Thymus (tissue), 14 donors: ENCODE measurements at places on chromosomes 7 and 10. TPM values are rescaled to one million over a fixed set of nuclear protein-coding genes. Genes with fewer than 3 reads are reported as not detected.

Gene ITGB8
- 2.3 TPM for total RNA-seq

- no peak for DNase-seq
Measured at GRCh38 chr10:20486791-20487190, 410.3 kb downstream of the NEBL start.

Gene ZNF488
- 0.24 TPM for total RNA-seq

Gene SH2D4B
- 0.09 TPM for total RNA-seq

Gene FFAR4
- total RNA-seq, result 0.14 TPM

DNA sequence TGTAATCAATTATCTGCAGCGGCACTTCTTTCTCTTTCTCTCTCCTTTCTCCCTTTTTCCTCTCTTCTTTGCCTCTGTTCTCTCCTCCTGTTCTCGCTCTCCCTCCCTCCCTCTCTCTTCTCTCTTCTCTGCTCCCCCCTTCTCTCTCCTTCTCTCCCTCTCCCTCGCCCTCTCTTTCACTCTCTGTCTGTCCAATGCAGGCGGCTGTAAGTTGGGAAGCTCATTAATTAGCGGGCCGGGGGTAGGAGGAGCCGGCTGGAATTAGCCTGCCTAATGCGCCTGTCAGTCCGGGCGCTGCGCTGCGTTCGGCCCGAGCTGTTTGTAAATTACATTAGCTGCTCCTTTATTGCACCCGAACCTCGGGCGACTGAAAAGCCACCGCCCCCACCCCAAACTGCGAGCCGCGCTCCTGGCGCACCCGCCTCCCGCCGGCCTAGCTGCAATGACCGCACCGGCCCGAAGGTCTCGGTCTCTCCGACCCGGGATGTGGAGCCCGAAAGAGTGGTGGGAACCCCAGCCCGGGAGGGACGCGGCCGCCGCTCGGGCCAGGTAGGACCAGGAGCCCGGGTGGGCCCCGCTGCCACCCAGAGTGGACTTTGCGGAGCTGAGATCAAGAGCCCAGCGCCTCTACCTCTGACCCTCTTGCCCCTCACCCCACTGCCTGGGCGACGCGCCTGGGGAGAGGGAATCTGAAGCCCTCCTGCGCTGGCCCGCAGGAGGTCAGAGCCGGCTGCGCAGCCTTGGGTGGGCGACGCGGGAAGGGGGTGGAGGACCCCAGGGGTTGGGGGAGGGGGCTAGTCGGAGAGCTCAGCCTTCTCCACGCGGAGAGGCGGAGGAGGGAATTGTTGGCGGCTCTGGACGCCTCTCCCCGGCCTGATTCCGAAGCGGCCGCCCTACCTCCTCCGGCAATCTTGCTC lies at the start of gene LBX1:
TSS of gene LBX1 (minus strand) at position 198 of the 917 bp plus-strand sequence. CDS start 648 bp downstream, outside the sequence.
- no peak for DNase-seq

- DNase-seq, result no peak
Measured at GRCh38 chr10:29765330-29765729, 130.6 kb upstream of the SVIL start.

GRCh38 chr7:55108818-55109217 lies 90.0 kb downstream of the EGFR start:
- no peak for DNase-seq

Gene KEL
- 2.7 TPM for total RNA-seq

Gene DYNC1I1
- 2.5 TPM for total RNA-seq

Gene PCGF5
- total RNA-seq, result 37.5 TPM

- DNase-seq, result no peak
Measured at GRCh38 chr10:80487791-80488538, 33.9 kb downstream of the TSPAN14 start.

Gene CALHM3
- total RNA-seq, result 0.09 TPM

DNA sequence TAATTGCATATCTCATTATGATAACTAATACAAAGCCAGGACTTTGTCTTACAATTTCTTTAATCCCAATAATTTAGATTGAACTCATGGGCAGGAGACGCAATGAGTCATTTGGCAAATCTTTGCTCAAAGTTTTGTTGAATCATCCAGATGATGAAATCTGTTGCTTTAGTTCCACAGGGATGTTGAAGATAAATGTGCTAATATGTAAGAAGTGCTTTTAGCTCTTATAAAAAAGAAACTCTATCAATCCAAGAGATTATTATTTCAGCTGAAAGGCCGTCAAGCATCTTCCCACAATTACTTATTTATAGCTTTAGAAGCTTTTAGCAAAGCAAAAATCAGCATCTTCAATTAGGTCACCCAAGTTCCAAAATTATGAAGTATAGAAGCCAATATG lies 36.8 kb upstream of the ANK3 start:
- no peak for DNase-seq

Gene VSTM2A
- total RNA-seq, result not detected

Gene HOXA10
- 1.1 TPM for total RNA-seq

DNA sequence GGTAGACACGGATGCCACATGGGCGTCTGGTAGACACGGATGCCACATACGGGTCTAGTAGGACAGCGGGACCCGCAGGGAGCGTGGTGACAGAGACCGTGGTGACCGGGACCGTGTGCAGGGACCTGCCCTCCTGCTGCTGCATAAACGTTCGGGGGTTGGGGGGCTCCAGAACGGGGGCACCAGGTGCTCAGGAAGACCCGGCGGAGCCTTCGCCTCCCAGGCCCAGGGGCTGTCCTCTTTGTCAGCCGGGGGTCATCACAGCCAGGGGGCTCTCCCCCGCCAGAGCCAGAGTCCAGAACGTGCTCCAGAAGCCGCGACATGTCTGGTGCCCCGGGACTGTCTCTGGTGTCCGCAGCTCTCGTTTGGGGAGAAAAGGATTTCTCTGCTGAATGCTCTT lies 69.2 kb upstream of the ADGRA1 start:
- DNase-seq, result no peak

Gene TLX1
- 0.05 TPM for total RNA-seq

Gene VAX1
- not detected for total RNA-seq

GRCh38 chr10:117547016-117547715 lies 4.6 kb downstream of the EMX2 start:
- DNase-seq, result no peak

DNA sequence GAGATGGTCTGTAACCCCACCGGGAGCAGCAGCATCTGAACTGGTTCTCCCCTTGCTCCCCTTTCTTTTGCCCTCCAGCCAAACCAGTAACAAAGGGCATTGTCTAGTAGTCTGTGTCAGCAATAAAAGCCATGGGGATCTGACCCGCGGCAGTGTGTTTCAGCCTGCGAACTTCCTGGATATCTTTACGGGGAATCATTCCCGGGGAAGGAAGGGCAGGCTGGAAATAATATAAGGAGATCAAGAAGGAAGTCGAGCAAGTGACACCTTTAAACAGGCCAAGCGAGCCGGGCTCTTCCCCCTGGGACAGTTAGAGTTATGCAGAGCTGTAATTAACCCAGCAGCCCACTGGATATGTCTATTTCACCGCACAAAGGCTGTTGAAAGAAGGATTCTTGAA lies 661.2 kb upstream of the GALNT17 start:
- DNase-seq, result no peak

Gene HSPA12A
- total RNA-seq, result 1.7 TPM

DNA sequence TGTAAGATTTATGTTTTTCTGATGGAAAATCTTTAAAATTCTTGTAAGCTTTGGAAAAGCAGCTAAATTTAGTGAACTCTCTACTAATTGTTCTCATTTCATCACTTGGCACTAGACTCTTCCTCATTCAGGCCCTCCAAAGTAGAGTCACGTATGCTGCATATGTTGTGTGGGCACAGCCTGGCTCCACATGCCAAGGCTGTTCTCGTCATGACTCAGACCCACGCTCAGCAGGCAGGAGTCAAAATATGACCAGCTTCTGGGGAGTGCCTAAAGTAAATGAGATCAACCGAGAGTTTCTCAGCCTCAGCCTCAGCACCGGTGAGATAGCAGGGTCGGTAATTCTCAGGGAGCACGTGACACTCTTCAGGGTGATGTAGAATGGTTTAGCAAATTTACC lies 1672.9 kb downstream of the REEP3 start:
- no peak for DNase-seq

- no peak for DNase-seq
Measured at GRCh38 chr10:105148456-105148855, 507.4 kb downstream of the SORCS3 start.

DNA sequence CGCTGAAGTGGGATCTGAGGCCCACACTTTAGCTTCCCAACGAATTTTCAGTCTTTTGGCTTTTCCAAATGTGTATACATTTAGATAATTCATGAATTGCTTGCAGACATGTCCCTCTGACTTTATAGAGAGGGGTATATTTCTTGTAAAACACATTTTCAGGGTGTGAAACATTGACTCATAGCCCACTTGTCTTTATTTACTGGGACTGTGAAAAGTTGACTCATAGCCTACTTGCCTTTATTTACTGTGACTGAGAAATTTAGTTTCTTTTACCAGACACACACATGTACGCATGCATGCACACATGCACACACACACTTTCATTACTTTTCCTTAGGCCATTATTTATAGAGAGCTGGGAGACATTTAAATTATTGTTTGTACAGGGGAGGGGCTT lies 79.1 kb downstream of the VTI1A start:
- no peak for DNase-seq

- no peak for DNase-seq
Measured at GRCh38 chr10:470339-471003, 219.0 kb downstream of the DIP2C start.

- no peak for DNase-seq
Measured at GRCh38 chr7:45417268-45417667, 156.9 kb upstream of the ADCY1 start.

- DNase-seq, result no peak
Measured at GRCh38 chr7:135537453-135537852, 20.3 kb upstream of the NUP205 start.

DNA sequence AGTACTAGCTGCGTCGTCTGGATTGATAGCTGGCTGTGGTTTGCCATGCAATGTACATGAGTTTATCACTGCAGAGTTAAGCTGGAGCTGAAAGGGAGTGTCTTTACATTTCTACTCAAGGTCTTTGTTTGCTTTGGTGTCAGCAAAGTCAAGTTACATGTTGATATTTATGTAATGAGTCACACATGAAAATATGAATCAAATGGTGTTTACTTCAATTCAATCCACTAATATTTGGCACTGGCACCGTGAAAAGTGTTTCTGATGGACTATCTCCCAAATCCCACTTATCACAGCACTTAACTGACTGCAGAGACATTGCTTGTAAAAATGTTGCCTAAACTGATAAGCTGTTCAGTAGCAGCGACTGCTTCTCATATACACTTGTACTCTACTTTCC lies 395.9 kb downstream of the TFEC start:
- no peak for DNase-seq

- DNase-seq, result no peak
Measured at GRCh38 chr7:54857294-54857693, 98.3 kb upstream of the SEC61G start.

DNA sequence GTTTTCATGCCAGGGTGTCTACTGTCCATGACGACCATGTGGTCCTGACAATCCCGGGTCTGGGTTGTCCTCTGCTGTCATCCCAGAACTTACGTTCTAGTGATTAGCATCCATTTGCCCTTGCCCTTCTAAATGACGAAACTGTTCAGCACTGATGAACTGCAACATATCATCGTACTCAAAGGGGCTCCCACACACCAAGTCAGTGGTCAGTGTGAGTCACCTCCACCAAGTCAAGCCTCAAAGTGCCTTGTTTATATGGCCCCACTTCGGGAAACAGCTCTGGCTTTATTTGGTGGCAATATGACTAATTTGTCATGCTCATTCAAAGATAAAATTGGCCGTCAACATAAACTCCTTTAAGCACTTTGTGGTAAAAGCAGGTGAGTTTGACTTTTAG lies 110.7 kb downstream of the FRMD4A start:
- DNase-seq, result no peak

GRCh38 chr7:34277016-34277802 lies 371.9 kb downstream of the BMPER start:
- DNase-seq, result no peak

GRCh38 chr7:16421333-16422102 lies at the start of gene CRPPA:
TSS of gene CRPPA (minus strand) at chr7:16421538. CDS start at chr7:16421322, 216 bp downstream.
- no peak for DNase-seq

- DNase-seq, result no peak
Measured at GRCh38 chr7:5514440-5515035, 90.9 kb upstream of the TNRC18 start.

- DNase-seq, result no peak
Measured at GRCh38 chr7:105474045-105474444, 48.0 kb downstream of the PUS7 start.

- no peak for DNase-seq
Measured at GRCh38 chr7:50733552-50733951, 49.1 kb downstream of the GRB10 start.

GRCh38 chr10:32433542-32433941 lies 12.4 kb upstream of the CCDC7 start:
- no peak for DNase-seq

Gene TCERG1L
- 0.52 TPM for total RNA-seq
